Aorta (tissue), 5 donors: ENCODE measurements at places on chromosomes 5 and 9. TPM values are rescaled to one million over a fixed set of nuclear protein-coding genes. Genes with fewer than 3 reads are reported as not detected.

GRCh38 chr5:179254638-179255271 lies 90.5 kb downstream of the ADAMTS2 start:
- DNase-seq, result no peak

- DNase-seq, result no peak
Observed at GRCh38 chr5:1948663-1949191, 66.0 kb upstream of the IRX4 start.

DNA sequence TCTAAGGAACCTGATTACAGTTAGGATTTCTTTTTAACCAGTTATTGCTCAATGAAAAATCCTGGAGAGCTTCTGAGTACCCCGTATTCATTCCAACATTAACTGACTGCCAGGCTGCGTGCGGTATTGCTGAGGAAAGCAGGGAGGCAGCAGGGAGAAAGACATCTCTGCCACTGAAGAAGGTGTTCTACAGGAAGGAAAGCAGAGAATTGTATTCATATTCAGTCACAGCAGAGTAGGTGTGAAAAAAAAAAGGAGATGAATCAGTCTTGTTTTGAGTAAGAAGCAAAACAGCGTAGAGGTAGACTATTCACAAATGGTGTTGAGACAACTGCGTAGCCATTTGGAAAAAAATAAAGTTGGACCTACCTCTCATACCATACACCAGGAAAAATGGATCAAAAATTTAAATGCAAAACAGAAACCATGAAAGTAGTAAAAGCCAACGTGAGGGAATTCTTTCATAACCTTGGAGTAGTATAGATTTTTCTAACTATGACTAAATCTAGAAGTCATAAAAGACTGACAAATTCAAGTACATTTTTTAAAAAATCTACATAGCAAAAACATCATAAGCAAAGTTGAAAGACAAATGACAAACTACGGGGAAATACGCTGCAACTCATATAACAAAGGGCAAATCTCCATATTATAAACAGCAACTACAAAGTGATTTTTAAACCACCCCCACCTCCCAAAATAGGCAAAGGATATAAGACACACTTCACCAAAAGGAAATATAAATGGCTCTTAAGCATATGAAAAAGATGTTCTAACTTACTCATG lies 9.9 kb upstream of the NR4A3 start:
- no peak for DNase-seq

DNA sequence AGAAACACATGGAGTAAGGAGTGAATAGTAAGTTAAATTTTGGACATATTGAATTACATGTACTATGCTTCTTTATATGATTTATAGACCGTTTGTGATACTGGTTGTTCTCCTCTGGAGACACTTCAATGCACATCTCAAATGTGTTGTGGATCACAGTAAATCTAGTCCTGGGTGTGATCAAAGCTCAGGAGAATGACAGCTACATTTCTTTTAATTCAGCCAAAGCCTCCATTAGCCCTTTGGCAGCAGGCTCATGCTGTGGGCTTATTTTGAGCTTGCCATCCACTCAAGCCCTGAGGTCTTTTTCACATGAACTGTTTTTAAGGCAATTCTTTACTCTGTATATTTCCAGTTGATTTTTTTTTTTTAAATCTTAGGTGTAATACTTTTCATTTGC lies 34.6 kb upstream of the ACTBL2 start:
- DNase-seq, result no peak

DNA sequence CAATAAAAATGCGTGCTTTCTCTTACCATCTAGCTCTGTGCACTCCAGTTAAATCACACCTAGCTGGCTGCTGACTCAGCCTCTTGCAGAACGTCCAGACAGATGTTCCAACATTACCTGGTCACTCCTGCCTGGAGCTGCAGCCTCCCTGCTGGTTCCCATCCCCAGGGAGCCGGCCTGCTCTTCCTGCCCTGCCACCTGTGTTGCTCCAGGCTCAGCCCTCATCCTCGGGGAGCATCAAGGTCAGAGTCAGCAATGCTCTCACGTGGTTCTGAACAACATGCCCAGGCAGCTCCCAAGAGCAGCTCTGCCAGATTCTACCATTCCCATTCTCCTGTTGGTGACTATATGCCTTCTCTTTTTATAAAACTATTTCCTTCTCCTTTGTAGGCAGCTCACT lies 81.3 kb downstream of the GADD45G start:
- DNase-seq, result no peak

DNA sequence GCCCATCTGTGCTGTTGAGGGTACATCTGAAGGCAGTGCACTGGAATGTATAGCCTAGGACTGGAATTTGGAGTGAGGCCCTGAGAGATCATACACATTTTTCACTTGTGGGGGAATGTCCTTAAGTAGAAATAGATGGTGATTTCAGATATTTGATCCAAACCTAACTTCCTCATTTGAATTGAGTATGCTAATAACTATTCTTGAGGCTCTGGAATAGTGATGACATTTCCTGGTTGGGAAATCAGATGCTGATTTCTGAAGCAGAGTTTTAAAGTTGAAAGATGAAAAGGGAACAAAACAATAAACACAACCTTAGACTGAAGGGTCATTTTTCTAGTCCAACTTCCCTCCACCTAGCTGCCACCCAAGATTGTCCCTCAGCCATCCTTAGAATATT lies 163.0 kb upstream of the CCDC152 start:
- no peak for DNase-seq

DNA sequence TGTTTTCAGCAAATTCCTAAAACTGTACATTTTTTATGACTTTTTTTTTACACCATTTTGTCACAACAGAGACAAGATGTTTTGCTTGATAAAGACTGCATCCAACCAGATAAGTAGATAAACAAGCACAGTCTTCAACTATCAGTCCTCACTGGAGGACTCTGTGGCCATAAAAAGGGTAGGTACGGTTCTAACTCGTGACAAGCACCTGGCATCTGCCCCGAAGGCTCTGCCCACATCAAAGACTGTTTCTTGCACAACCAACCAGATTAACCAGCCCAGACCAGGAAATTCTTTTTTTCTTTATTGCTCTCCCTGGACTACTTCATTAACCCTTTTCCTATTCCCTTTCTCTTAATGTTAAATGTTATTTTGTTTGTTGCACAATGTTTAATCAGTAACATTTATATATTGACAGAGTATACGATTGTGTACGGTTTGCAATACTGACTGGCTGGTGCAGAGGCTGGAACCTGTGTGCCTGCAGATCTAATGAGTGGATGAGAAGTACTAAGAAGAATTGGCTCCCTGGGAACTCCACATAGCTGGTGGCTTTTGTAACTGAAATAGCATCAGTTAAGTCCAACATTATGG lies 74.1 kb downstream of the SERINC5 start:
- no peak for DNase-seq

DNA sequence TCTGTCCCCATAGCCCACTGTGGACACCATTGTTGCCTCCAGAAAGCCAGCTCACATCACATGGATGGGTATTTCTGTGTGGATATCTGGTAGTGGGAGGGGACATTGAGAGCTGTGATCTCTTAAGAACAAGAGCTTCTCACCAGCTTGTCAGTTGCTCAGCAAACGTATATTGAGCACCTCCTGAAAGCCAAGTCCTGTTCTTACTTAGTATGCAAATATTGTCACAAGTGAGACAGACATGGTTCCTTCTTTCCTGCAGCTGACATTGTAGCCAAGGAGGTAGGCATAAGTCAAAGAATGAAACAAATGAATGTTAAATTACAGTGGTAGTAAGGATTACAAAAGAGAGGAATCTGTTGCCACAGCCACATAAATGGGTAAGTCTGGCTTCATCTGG lies 3.8 kb downstream of the TCOF1 start:
- no peak for DNase-seq

DNA sequence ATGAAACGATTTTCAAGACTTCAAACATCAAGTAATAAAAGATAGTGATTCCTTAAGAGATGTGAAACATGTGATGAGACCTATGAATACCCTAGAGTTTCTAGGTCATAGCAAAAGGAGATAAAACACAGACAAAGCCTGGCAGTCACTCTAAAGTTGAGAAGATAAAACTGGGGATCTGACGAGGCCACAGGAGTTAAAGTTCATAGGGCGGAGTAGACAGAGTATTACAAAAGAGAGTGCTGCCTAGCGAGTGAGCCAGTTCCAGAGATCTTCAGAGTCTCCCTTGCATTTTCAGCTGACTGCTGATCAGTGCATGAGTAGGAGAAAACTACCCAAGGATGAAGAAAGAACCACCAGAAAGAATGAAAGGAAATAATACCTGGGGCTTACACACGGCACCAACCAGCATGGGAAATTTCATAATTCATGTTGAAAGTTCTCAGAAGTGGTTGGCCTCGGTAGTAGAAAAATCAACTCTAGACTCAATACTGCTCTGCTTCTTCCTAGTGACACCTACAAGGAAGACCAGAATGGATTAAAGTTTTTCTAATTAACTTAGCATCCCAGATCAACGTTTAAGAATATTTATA lies 30.4 kb downstream of the FBXO4 start:
- DNase-seq, result no peak

GRCh38 chr5:102941111-102941510 lies 178.8 kb downstream of the GIN1 start:
- DNase-seq, result no peak

DNA sequence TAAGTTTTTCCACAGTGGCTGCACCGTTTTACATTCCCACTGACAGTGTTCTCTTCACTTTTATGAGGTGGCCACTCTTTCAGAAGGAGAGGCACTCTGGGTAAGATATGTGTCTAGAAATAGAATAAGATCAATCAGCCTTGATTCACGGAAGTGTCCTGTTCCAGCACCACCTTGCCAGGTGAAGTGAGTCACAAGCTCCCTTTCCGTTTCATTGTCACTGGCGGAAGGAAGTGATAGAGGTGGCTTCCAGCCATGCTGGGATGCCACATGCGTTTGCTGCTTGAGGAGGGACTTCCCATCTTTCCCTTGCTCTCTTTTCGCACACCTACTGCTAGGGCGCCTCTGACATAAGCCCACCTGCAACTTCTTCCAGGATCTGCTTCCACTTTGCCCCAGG lies 217.1 kb downstream of the PIK3R1 start:
- DNase-seq, result no peak

DNA sequence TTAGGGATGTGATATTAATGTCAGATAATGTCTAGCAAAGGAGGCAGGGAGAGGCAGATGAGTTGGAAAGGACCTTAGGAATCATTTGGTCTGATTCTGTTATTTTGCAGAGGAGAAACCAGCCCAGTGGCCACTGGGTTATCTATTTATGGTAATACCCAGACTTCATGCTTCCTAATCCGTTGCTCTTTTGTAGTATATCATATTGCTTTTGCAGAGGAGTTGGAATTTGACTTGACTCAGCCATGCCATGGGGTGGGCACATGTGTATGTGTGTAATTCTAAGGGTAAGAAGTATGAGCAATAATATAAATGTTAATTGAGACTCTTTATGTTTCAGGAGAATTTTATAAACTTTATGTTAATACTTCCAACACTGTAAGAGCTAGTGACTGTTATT lies 7.3 kb downstream of the GPR21 start:
- no peak for DNase-seq

DNA sequence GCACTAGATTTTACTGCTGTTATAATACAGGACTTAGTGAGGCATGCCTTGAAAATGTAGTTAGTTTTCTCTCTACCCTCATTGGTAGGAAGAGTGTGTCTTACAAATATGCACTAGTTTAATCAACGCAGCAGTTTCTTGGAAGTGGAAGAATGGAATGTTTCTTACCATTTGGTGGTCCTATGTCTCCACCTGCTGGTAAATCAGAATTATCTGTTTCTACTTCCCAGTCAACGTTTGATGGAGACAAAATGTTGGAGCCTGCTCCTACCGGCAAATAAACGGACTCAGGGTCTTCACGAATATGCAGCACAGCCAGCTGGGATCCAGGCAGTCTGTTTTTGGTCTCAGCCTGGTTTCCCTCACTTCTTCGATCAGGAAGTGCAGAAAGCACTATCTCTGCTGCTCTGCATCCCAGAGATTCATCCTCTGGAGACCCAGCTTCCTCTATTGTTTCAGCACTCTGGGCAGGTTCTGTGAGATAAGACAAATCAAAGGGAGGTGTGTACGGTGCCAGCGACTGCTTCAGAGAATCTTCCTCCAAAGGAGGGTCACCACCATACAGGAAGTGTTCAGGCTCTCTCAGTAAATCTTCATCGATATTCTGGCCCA lies 59.5 kb upstream of the PCA3 start:
- DNase-seq, result no peak

DNA sequence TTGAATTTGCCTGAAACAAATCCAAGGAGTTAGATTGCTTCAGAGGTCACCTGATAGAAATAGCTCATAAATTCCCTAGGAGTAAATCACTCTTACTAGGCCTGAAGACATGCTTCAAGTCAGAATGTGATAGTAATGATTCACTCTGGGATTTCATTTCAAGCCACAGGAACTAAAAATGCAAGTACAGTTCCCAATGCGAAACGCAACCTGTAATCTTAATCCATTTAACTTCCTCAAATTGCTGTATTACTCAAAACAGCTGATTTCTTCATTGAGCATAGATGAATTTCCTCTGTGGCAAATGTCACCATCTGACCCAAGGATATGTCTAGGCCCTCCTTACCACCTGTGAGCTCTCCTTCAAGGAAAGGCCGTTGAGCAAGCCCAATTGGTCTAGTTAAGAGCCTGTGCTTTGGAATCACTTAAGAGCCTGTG lies 32.1 kb upstream of the IL6ST start:
- no peak for DNase-seq

DNA sequence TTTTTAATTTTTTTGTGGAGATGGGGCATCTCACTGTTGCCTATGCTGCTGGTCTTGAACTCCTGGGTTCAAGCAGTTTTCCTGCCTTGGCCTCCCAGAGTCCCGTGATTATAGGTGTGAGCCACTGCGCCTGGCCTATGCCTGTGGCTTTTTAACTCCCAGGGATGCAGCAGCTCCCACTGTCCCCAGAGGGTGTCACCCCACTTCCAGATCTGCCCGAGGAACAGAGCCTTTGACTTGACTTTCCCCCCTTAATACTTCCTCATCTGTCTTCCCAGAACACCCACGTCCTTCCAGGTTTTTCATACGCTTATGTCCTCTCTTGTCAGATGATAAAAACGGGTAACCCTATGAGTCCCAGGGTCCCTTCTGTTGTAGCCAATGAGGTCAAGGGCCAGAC lies 7.6 kb upstream of the PRRC2B start:
- DNase-seq, result no peak

Gene C9orf50
- total RNA-seq, result 0.30 TPM

Gene SRD5A1
- 5.6 TPM for total RNA-seq

Gene SCGB3A2
- total RNA-seq, result not detected

Gene PCDHA1
- total RNA-seq, result not detected

Gene F2R
- 17.8 TPM for total RNA-seq

Gene FAM221B
- not detected for total RNA-seq

Gene SPINK1
- 17.0 TPM for total RNA-seq

Gene IFNA2
- total RNA-seq, result not detected

Gene SH2D3C
- 19.7 TPM for total RNA-seq

Gene OR2V2
- not detected for total RNA-seq

Gene GMCL2
- not detected for total RNA-seq

Gene TMC1
- 2.9 TPM for total RNA-seq
